NCI-H1436 treated with DMSO at 0.1 percent for 48 hours (cell line): ENCODE measurements at places on chromosomes 16 and 17.

DNA sequence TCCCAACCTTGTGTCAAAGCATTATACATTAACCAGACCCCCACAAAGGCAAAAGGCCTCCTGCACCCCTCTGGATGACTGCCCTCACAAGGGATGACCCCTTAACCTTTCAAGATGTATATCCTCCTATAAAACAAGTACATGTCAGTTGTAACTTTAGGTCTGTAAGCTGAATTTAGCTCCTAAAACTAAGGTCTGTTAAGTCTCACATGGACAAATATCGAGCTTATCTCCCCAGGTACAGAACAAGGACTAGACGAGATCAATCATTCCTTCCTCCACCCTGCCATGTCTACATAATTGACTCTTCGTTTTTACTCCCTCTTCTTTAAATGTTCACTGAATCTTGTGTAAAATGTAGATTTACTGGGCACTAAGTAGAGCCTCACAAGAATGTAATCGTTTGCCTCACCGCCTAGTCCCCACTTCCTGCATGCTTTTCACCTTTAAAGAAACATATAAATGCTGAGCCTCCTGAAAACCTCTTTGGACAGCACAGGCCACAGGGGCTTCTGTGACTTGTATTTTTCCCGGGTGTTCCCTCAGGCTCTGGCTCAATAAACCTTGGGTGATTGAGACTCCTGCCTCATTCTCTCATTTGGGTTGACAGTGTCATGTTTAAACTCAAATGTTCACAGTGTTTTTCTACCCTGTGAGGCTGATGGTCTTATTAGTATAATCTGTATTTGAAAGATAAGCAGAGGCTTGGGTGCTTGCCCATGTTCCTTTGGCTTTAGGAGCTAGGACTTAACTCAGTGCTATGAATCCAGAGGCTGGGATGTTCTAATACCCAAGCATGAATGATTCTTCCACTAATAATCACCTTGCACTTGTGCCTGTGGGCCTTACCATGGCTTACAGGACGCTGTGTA is 37.6 kb downstream of the MMD start:
- DNase-seq = no peak

- DNase-seq = no peak
Measured at GRCh38 chr16:74563828-74564263, 43.1 kb downstream of the GLG1 start.

- no peak for DNase-seq
Measured at GRCh38 chr16:73697336-73697735, 599.3 kb upstream of the PSMD7 start.

- DNase-seq = no peak
Measured at GRCh38 chr17:21001813-21002221, 41.0 kb downstream of the USP22 start.

DNA sequence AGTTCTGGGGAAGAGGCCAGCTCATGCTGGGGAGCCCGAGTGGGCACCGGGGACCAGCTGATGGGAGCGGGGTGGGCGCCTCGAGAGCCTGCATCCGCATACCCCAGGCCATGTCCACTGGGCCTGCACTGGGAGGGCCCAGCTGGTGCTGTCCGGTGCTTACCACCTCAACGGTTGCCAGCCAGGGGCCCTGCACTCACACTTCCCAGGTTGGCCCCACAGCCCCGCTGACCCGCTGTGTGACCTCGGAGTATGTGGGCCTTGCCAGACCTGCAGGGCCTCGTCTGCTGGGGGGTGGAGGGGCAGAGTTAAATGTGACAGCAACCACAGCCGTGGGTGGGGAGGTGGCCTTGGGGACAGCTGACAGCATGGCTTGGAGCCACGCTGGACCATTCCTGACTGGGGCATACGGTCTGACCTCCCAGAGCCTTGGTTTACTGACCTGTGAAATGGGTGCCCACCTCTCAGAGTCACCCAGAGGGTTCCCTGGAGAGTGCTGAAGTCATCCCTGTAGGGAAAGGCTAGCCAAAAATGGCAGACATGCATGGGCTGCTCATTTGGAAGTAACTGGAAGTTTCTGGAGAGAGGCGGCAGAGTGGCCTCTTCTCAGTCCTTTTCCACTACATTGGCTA is 5.4 kb upstream of the GAA start:
- DNase-seq = no peak
